ENCODE measurements at places on chromosomes 1 and 21.

DNA sequence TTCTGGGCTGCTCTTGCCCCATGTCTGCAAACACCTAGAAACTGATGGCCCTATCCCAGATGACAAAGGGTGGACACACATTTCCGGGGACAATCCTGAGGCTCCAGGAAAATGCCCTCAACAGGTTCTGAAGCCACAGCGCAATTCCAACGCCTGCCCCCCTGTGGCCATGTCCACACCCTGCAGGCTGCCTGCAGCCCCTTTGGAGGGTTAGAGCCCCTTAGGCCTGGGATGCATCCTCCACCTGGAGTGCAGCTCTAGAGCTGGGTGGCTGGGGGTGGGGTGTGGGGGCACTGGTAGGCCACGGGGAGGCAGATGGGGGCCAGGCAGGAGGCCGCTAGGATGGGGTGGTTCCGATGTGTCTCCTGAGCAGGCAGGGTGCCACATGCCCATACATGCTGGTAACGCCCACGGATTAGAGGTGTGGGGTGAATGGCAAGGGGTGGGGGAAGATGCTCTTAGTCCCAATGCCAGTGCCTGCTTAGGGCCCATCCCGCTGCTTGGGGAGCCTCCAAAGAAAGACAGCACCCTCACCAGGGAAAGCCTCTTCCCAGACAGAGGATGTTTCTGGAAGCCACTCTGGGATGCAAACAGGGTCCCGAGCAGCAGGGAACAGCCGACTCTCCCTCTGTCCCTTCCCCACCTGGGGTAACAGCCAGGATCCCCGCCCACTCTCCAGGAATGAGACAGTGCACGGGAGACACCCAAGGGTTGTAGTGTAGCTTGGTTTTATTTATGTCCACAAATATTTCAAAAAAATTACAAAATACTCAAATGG is 34.0 kb downstream of the SLC45A1 start:
- DNase-seq: peak; percentile 47

GRCh38 chr1:200909757-200910239 is 15.1 kb downstream of the INAVA start:
- DNase-seq: no peak

DNA sequence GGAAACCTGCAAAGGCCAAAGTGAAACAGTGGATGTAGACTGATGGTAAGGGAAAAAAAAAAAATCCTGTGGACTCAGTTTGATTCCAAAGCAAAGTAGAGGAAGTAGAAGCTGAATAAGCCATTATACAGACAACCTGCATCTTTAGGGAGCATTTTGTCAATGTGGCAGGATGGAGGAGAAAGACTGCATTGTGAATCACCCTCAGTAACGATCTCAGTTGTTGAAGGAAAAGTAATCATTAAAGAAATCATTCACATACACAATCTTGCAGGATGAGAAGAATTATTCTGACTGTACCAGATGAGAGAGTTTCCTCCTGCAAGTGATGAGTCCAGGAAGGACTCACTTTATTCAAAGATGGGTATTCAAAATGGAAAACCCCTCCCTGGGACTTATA is 45.1 kb upstream of the TRIM67 start:
- no peak for DNase-seq

- peak; percentile 14 for DNase-seq
Observed at GRCh38 chr21:28704746-28705145, 287.9 kb downstream of the LTN1 start.

DNA sequence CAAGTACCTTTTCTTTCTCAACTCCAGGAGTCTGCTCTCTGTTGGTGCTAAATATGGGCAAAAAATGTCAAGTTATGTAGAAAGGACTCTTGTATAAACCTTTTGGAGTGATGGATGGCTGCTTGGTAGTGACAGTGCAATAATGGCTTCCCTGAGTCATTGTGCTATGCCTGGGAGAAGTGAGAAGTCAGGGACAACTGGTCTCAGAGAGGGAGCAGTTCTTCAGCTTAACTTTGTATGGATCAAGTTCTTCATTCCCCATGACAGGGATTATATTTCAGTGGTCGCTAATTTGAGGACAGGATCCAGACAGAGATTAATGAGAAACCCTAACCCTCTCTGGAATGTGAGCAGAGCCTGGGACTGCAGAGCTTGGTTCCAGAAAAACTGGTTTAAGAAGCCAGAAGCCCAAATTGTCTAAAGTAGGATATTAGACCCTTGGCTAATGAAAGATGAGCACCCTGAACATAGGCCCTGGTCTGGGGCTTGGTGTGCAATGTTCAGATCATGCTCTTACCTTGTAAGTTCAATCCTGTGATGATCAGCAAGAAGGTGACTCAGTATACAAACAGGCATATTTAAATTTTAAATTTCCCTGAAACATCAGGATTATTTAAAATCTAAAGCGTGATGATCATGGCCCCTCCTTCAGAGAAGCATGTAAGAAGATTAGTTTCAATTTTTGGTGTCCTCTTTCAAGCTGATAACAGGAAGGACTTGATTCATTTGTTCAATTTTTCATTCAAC is 50.9 kb downstream of the NTMT2 start:
- DNase-seq: no peak

DNA sequence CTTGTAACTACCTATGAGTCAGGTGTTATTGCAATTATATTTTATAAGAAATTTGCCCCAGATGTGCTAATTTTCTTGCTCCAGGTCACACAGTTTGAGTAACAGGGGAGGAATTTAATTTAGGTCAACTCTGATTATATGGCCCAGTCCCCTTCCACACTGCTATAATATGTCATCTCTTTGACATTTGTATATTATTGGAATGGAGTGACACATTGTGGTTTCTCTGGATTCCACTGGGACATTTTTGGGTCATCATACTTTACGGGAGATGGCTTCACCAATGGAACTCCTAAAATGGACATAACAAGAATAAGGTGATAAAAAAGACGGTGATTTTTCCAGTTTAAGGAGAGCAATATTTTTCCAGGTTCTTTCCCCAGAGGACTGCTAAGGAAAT is 191.2 kb downstream of the DISC1 start:
- no peak for DNase-seq

DNA sequence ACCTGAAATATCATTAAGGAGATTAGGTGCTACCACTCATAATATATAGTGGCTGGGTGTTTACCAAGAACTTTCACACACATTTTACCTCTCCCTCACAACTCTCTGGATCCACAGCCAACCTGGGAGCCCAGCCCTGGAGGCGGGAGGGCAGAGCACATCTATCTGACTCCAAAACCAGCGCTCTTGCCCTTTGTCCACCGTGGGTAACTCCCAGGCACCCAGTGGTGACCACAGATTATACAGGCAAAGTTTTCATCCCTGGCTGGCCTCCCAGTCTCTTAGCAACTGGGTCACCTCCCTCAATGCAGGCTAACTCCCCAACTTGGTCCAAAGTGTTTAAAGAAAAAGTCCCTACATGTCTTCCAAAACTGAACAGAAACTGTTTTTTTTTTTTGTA is 2.4 kb downstream of the PAQR7 start:
- peak; percentile 18 for DNase-seq

- peak; percentile 39 for DNase-seq
Observed at GRCh38 chr1:101996825-101997465, at the start of gene OLFM3. Gene OLFM3, minus strand, starts transcription at chr1:101996926.

DNA sequence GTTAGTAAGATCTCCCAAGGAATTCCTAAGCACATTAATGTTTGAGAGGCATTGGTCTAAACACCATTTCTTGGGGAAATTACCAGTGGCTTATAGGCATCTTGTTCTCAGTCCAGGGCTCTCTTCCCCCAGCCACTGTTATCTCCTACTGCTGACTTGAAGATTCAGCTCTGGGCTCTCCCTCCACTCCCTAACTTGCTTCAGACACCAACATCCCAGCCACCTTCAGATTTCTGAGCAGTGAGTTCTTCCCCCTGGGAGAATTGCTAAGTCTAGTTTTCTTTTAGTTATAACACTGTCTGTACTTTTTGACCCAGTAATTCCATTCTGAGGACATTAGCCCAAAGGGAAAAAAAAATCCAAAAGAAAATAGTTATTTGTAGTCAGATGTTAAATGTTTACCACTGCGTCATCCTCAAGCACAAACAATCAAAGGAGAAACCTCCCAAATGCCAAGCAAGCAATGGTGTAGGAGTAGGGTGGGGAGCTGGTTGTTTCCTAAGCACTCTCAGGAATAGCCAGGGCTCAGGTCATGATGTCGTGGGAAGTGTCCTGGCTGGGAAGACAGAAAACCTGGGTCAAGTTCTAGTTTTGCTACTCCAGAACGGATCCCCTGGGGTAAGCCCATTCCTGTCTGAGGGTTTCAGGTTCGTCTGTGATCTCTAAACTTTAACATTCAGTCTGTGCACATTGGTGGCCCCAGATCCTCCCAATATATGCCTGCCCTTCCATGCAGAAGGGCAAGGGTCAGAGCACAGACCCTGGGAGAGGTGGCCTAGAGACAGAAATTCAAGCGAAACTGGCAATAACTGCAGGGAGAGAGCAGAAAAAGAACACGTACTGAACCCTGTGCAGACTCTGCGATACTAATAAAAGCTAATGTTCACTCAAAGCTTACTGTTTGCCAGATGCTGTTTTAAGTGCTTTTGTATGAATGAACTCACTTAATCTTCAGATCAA is 191.1 kb upstream of the FGGY start:
- DNase-seq: no peak

GRCh38 chr1:224076407-224076806 is 37.5 kb upstream of the FBXO28 start:
- DNase-seq: no peak

- peak; percentile 16 for DNase-seq
Observed at GRCh38 chr1:98793136-98793535, 131.6 kb downstream of the SNX7 start.
